T-helper 2 cell (primary cell): ENCODE measurements at places on chromosomes 4 and X.

- no peak for DNase-seq
Measured at GRCh38 chrX:97400492-97400891, 516.8 kb downstream of the RPA4 start.

DNA sequence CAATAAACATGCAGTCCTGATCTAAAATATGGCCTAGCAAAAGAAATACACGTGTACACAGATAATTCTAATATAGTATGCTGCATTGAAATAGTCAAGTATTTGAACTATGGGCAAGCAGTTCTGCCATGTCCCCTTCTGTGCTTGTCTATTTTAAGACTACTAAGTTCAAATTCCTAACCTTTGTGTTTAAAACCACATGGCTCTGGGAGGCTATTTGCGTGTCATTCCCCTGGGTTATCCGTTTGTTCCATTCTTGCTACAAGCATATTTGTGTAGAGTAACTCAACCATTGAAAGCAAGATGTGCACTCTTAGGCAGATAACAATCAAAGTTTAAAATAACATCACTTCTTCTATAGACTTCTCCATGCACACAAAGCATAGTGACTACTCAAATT lies 25.4 kb upstream of the TBC1D1 start:
- no peak for DNase-seq

DNA sequence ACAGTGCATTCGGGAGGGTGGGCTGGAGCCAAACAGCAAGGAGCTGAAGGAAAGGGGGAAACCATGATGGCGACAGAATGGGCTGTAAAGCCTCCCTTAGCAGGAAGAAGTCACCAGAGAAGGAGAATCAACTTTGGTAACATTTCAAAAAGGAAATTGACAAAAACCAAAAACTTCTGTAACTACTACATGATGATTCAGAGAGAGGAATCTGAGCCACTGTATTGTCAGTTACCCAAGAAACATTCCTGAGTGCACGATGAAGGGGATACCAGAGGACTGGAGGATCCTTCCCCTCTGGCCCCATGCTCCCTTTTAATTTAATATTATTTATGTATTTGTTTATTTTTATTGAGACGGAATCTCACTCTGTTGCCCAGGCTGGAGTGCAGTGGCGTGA lies 26.3 kb downstream of the PDHA1 start:
- DNase-seq, result no peak

DNA sequence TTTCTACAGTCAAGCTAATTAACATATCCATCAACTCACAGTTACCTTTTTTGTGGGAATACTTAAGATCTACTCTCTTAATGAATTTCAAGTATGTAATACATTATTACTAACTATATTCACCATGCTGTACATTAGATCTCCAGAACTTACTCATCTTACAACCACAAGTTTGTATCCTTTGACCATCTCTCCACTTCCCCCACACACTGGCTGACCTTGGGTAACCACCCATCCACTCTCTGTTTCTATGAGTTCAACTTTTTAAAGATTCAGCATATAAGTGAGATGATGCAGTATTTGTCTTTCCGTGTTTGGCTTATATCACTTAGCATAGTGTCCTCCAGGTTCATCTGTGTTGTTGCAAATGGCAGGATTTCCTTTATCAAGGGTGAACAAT lies 30.5 kb upstream of the MAGED1 start:
- no peak for DNase-seq

DNA sequence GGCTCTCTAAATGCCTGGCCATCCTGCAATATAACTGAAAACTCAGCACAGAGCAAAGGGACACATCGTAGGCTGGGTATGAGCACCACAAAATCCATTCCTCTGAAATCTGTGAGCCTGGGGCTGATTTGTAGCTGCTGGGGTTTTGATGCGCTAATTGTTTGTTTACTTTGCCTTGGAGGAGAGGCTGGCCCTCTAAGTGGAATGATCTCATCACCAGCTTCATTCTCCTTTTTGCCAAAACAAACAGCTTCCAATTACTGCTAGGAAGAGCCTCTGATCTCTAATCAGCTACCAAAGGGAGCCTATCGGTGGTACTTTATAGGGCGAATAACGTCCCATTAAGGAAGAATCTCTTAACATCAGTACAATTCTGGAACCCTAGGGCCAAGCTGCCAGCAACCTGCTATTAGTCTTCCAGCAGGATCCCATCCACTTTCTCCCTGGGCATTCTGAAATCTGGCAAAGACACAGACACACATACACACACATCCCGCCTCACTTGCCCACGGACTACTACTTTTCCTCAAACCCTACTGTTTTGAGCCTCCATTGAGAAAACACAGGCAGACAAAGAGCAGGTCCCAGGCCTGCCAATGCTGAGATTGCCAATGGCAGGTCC lies 5.8 kb downstream of the ANOS1 start:
- no peak for DNase-seq

- DNase-seq, result no peak
Measured at GRCh38 chrX:114047558-114047957, 536.3 kb upstream of the HTR2C start.

DNA sequence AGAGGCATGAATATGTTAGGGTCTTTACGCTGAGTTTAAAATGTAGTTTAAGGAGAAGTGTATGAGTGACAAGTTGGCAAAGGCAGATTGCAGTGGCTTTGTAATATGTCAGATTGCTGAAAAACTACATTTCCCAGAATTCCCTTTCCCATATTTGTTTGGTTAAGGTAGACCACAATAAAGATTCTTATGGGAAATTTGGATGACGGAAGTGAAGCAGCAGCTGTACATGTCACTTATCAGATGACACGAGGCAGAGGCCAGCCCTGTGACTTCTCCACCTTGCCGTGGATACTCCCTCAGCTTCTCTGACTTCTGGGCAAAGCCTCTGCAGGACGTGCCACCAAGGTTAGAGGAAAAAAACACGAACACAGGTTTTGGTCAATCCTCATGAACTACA lies 229.7 kb upstream of the DKK2 start:
- DNase-seq, result no peak

- no peak for DNase-seq
Measured at GRCh38 chr4:78630615-78631014, 79.0 kb downstream of the ANXA3 start.

GRCh38 chr4:157888281-157888680 lies 284.5 kb downstream of the GASK1B start:
- DNase-seq, result no peak

DNA sequence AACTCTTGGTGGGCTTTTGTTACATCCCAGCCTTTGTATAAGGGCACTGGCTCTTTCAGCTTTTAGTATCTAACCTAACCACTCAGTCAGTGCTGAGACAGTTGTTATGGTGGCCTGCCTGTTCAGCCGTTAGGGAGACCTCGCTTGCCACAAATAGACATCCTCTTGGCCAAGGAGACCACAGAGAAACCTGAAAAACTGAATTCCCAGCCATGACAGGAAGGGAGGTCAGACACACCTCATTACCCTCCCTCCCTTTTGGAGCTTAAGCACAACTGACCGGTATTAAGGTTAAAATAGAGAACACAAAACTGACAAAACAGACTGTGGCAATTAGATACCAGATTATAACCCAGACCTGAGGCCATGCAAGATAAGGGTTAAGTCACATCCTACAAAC lies 1639.3 kb downstream of the RPA4 start:
- no peak for DNase-seq

GRCh38 chr4:172680691-172681090 lies 487.9 kb upstream of the GALNT7 start:
- no peak for DNase-seq

GRCh38 chrX:116230130-116230898 lies 59.8 kb downstream of the AGTR2 start:
- no peak for DNase-seq

GRCh38 chr4:84905646-84906045 lies 60.8 kb downstream of the WDFY3 start:
- DNase-seq, result no peak

DNA sequence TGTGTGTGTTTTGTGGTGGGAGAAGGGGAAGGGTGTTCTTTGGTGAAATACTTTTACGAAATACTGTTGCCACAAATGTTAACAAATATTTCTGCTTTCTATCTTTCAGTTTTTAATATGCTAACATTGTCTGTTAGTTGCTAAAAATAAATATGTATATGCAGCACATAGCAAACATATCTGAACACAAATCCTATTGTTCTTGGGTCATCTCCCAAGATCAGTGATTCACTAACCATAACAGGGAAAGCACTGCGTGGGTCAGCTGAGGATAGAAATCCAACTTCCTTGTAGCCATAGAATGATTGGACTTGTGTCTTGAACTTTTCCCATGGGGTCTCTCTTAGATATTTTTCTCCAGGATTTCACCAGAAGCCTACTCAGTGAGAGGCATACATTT lies 250.3 kb upstream of the FAM47A start:
- DNase-seq, result no peak

GRCh38 chrX:122046226-122046625 lies 998.8 kb downstream of the GLUD2 start:
- no peak for DNase-seq

GRCh38 chr4:74045247-74045646 lies 6.8 kb upstream of the CXCL3 start:
- DNase-seq, result no peak

- DNase-seq, result no peak
Measured at GRCh38 chr4:37726666-37727065, 40.5 kb upstream of the RELL1 start.

GRCh38 chr4:76569225-76569624 lies 134.2 kb downstream of the SHROOM3 start:
- no peak for DNase-seq

DNA sequence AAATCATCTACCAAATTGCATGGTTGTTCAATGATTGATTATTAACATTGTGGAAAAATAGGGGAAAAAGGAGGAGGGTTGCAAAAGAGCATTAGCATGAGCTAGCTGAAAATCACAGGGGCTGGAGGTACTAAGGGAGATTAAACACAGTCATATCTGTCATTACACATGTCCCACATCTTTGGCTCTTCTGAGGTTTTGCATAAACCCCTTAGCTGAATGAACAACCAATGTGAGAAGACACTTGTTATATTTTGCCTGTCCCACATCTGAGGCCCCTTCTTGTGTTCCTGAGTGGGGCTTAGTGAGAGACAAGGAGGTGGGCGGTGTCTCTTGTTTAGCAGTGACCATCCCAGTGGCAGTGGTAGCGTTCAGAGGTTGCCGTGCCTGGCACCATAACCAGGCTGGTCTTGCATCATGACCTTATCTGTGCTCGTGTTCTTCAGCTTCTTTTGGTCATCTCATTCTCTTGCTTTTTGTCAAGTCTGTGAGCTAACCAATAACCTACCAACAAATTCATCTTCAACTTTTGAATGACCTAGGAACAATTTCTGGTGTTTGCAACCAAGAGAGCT lies 95.6 kb downstream of the MID1IP1 start:
- no peak for DNase-seq

GRCh38 chrX:39613997-39614679 lies 483.6 kb downstream of the BCOR start:
- DNase-seq, result no peak

DNA sequence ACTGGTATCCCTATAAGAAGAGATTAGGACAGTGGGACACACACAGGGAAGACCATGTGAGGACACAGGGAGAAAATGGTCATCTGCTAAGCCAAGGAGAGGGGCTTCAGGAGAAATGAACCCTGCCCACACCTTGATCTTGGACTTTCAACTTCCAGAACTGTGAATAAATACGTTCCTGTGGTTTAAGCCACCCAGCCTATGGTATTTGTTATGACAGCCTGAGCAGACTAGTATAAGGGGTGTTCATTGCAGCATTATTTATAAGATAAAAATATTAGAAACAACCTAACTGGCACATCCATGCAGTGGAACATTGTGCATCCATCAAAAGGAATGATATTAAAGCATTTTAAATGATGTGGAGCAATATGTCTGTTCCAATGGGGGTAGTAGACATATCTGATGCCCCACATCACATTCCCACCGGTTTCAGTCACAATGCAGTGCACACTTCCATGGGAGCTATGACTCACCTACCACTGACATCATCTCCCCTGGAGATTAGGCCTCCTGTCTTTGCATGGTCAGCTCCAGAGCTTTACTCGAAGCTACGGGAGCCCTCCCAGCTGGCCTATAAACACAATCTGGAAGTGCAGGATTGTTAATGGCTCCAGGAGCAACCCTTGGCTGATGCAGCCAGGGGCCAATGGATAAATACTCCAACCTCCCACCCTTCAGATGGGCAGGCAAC lies 38.9 kb upstream of the MAMLD1 start:
- DNase-seq, result no peak

- no peak for DNase-seq
Measured at GRCh38 chr4:1834047-1834775, 21.7 kb downstream of the LETM1 start.

DNA sequence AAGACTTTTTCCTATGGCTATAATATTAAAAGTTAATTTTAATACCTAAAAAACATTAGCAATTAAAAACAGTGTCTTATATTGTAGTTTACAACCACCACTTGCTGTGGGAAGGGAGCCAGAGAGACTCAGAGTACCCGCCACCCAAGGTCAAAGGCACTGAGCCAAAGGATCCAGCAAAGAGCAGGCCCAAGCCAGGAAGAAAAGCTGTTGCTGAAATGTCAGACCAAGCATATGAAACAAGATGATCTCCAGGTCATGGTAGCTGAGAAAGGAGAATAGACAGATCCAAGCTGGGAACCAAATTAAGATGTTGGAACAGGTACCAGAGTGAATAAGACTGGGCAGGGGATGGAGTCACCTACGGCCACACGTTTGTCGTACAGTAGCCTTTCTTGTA lies 18.8 kb upstream of the ATOH1 start:
- DNase-seq, result no peak

GRCh38 chr4:89599026-89599425 lies 237.9 kb downstream of the SNCA start:
- DNase-seq, result no peak

GRCh38 chrX:6225288-6225910 lies 3.3 kb downstream of the NLGN4X start:
- DNase-seq, result no peak

DNA sequence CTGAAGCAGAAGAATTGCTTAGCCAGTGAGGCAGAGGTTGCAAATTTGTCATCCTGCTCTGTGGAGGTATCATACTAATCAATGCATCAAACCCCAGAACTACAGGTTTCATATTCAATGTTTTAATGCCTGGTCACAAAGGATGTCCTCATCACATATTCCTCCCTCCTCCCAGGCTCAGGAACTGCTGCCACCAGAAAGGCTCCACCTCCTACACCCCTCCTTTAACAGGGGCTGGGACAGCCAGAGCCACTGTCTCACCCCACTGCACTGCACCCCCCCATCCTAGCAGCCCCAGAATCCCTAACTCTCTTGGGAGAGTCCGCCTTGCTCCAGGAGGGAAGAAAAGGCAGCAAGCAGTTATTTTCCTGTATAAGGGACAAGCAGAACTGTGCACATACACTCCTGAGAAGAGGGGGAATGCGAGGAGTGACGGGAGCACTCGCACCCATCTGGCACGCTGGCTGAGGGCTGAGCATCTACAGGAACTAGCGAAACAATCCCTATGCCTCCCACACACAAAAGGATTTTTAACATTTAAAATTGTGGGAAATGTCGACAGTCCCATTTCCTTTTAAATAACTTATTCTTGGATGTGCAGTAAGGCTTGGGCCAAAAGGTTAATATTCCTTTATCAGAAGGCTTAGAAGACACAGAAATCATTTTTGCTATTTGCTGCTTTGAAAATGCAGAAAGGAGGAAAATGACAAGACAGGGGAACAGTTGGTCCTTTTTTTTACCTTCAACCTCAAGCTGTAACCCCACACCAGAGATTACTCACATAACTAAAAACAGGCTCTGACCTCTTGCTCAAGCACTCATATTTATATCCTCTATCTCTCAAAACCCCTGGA lies 27.8 kb downstream of the CD99L2 start:
- no peak for DNase-seq
